ENCODE measurements at places on chromosomes 5 and 9.

- no peak for DNase-seq
Observed at GRCh38 chr9:113125386-113126035, 25.3 kb upstream of the SLC31A2 start.

DNA sequence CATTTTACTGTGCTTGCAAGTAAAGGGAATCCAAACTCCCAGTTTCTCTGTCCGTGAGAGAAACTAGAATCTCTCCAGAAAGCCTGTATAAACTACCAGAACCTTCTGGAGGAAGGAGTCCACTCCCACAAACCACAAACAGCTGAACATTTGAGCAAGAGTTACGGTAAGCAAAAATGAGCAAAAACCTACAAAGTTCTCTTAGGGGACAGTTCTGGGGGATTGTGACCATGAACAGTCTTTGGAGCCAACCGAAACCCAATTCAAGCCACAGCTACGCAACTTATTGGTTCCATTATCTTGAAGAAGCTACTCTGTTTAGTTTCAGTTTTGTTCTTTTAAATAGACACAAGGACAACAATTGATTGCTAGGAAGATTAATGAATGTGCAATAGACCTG, 330.6 kb downstream of the ASTN2 start:
- no peak for DNase-seq

DNA sequence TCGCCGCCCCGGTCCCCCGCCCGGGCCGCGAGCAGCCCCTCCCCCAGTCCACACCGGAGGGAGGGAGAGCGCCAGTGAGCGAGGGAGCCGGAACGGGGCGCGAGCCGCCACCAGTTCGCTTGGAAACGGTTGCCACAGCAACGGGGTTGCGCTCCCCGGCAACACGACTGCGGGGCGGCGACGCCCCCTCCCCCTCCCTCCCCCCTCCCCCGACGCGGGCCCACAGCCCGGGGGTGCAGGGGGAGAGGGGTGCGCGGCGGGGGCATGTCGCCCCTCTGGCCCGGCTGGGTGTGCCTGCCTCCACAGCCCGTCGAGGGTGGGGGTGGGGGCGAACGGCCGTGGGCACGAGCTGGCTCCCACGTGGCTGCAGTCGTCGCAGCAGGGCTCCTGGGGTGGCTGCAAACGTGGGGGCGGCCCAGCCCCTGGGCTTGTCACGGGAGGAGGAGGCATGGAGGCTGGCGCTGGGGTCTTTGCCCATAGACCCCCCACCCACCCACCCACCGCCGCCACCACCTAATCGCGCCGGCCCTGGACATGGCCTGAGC, 524 bp downstream of the PRR7 start:
- DNase-seq = peak; percentile 73

- no peak for DNase-seq
Observed at GRCh38 chr9:90060256-90060655, 455.4 kb downstream of the GADD45G start.

GRCh38 chr9:114035845-114036801, 42.0 kb downstream of the AMBP start:
- no peak for DNase-seq

DNA sequence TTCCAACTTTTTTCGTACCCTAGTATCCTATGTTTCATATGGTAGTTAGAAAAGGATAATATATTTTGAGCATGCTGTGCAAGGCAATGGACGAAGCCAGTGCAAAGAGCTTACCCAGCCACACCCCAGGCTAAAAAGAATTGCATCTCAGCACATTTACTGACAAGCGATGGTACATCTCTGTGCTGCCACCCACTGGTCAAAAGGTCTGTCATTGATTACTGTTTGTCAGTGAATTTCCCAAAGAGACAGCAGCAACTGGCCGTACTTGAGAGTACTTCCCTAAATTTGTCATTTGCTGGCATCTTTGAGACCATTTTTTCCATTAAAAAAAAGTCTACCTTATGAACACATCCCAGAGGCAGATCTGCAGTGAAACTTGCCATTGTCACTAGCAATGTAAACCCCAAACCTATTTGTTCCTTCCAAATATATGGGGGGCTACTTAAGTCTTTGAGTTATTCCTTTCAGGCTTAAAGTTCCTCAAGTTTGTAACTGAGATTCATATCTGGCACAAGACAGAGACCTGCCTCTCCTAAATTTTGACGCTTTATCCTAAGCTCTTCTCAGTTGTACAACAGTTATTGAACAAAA, 184.3 kb downstream of the CTNND2 start:
- DNase-seq = peak; percentile 7

DNA sequence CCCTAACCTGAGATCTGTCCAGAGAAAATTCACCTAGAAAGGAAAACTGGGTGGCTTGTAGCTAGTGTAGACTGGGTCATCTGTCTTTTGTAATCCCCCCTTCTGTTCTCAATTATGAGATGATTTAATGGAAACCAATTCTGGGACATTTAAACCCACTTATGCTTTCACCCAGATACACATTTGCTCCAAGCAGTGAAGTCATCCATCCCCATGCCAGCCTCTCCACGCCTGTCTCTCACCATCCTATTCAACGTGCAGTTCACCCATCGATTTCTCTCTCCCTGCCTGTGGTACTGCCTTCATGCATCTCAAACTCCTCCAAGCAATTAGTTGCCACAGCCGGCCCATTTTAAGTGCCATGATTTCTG, 1.8 kb downstream of the PHF19 start:
- DNase-seq = no peak

GRCh38 chr9:72814083-72814597, 138.7 kb downstream of the ALDH1A1 start:
- DNase-seq = no peak

GRCh38 chr5:88664645-88665044, 218.3 kb downstream of the MEF2C start:
- DNase-seq = no peak

GRCh38 chr5:21593261-21593660, 1259.9 kb downstream of the CDH12 start:
- DNase-seq = no peak

DNA sequence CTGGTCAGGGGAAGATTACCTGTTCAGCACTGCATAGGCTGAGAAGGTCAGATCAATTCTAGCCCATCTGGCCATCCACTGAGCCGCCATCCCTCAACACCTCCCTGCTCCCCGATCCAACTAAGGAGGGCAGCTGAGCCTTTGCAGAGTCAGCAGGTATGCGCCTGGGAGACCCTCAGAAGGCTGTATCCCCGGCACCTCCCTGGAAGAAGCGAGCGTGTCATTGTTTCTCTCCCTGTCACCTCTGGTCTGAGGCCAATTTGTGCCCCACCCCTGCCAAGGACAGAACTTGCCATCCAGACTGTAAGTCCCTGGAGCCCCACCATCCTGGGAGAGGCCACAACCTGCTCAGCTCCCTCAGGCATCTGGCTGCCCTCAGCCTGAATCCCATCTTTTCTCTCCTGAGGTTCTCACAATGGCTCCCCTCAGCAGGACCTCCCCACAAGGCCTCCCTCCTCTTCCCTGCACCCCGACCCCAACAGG, 2.6 kb downstream of the CLTB start:
- DNase-seq = no peak

DNA sequence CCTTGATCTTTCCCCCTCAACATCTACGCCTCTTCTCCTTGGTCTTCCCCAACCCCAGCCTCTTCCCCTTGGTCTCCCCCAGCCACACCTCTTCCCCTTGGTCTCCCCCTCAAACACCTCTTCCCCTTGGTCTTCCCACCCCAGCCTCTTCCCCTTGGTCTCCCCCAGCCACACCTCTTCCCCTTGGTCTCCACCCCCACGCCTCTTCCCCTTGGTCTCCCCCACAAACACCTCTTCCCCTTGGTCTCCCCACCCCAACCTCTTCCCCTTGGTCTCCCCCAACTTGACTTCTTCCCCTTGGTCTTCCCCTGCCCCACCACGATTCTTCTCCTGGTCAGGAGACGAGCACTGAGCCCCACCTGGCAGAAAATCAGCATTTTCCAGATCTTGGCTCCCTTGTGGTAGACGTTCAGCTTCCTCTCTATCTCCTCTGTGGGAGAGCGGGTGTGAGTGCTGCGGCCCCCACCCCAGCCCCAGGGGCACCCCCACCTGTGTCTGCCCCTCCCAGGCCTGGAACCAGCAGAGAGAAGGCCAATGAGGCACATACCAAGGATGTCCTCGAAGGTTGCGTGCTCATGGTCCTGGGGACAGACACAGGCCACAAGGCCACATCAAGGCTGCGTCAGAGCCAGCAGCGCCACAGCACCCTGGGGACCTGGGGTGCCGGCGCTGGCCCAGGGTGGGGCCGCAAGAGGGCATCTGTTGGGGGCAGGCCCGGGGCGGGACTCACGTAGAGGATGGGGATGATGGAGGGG, 7.0 kb downstream of the NSMF start:
- DNase-seq = no peak

- no peak for DNase-seq
Observed at GRCh38 chr5:9790276-9790675, 160.1 kb upstream of the TAS2R1 start.

- DNase-seq = no peak
Observed at GRCh38 chr9:80012557-80013330, 441.0 kb downstream of the TLE4 start.

DNA sequence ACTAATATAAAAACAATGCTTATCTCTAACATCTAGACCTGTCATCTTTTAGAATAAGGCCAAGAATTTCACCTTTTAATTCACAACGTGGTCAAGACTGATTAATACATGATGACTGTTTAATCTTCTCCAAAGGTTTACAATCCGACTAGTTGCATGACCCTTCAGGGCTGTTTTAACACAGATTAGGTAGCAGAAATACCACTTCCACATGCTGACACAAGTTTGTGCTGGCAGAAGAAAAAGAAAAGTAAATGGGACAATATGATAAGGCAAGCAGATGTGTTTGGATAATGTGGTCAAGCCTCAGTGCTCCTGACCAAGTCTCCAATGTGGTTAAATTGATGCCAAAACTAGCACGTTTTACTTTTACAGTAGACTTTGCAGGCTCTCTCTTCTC, 31.1 kb downstream of the SEMA6A start:
- DNase-seq = no peak

DNA sequence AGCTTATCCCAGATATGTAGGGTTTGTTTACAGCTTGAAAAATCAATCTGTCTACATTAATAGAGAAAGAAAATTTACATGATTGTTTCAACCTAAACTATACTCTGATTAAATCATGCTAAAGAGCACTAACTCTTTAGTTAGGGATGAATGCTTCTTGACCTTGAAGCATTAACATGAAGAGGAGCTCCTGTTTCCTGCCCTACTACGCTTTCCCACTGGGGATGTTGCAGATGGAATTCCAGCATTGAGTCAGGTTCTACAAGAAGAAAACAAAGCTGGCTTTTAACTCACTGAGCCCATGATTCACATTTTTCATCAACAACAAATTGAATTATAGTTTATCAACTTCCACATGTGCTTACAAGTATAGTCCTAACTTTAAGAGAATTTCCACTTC, 471.3 kb downstream of the TMEM232 start:
- no peak for DNase-seq

DNA sequence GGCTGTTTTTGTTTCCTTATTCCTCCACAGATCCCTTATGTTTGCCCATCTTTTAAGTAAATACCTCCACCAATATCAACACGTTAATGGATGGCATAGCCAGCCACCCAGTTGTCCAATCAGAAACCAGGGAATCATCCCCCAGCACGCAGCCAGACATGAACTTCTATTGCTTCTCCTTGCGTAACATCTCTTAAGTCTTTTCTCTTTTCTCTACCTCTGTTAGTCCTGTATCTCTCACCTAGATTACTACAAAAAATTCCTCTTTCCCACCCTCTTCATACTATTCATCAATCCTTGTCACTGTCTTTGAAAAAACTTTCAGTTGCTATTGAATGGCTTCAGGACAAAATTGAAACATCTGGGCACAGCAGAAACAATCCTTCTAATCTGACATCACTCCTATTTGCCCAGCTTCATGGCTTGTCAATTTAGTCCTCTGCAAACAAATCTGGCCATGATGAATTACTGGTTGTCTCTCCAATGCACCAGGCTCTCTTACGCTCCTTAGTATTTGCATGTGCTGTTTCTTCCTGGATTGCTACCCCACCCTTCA, 349.3 kb downstream of the RAB3C start:
- no peak for DNase-seq

- DNase-seq = no peak
Observed at GRCh38 chr5:97167435-97167834, 15.6 kb downstream of the RIOK2 start.

GRCh38 chr9:108609227-108609896, 246.4 kb downstream of the ACTL7B start:
- DNase-seq = no peak

GRCh38 chr9:135369412-135369990, 110.1 kb upstream of the PPP1R26 start:
- no peak for DNase-seq

DNA sequence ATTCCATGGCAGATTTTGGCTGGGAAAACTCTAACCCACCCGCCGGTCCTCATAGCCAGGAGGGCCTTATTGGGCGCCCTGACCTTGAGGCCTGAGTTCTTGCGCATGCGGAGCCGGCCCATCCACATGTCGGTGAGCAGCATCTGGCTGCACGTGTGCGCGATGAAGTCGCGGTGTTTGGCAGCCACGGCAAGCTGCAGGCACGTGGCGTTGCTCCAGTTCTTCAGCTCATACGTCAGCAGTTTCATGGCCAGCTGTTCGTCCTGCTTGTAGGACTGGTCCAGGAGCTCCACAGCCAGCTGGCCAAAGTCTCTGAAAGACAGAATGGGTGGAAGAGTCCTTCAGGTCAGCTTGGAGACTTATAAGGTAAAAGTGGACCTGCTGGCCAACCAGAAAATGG, 204.3 kb upstream of the KLF9 start:
- no peak for DNase-seq

DNA sequence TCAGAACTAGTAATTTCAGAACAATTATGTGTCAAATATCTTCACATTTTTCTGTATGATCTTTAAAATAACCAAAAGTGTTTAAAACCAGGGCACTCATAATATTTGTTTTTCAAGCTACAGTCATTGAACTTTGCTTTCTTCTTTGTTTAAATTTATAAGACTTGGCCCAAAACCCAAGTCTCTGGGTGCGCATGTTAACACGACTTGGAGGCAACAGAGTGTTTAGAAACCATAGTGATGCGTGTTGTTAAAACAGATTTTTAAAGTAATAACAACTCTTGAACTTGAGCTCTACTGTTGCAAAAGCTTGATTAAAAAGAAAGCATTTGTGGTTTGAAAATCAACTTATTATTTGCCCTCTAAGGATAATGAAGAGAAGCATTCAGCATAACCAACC, 26.0 kb upstream of the GRIN3A start:
- no peak for DNase-seq

- DNase-seq = no peak
Observed at GRCh38 chr5:2263763-2264162, 381.0 kb upstream of the IRX4 start.

GRCh38 chr9:34603610-34604231, 8.2 kb downstream of the RPP25L start:
- peak; percentile 85 for DNase-seq

DNA sequence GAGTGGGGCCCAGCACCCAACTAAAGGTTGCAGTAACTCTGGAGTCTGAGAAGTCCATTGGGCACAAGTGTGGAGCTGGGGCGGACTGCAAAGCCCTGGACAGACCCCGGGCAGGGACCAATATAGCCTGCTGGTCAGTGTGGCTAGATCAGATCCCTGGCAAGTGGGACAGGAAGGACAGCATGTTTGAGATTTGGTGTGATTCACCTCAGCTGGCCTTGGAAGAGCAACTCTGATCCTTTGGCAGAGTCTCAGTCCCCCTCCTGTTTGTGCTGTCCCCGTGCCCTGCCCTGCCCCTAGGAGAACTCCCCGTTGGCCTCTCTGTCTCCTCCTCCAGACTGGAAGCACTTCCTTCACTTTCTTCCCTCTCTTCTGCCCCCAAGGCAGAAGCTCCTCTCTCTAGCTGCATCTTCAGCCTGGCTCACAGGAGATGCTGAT, 255.3 kb downstream of the FSTL4 start:
- no peak for DNase-seq

- DNase-seq = no peak
Observed at GRCh38 chr5:116479776-116480675, 94.6 kb downstream of the SEMA6A start.

GRCh38 chr9:95363051-95363841, 45.7 kb upstream of the FANCC start:
- no peak for DNase-seq
